ENCODE measurements at places on chromosomes 2 and 18.

GRCh38 chr2:45647986-45648520 is 3.4 kb upstream of the PRKCE start:
- DNase-seq: no peak

DNA sequence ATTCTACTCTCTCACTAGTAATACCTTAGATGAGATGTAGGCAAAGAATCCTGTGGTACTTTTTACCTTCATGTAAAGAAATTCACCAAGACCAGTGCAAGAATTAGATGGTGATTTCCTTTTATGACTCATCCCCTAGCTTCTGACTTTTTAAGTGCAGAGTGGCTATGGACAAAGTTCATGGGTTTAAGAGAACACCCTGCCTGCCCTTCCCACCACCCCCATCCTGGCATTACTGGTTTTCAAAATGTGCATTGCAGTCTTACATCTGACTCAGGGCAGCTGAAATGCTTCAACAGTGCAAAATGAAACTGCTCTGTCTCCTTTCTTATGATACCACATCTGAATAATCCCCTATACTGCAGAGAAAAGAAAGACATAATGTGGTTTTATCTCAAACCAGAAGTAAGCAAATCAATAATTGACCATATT is 22.6 kb downstream of the MAIP1 start:
- DNase-seq: no peak

DNA sequence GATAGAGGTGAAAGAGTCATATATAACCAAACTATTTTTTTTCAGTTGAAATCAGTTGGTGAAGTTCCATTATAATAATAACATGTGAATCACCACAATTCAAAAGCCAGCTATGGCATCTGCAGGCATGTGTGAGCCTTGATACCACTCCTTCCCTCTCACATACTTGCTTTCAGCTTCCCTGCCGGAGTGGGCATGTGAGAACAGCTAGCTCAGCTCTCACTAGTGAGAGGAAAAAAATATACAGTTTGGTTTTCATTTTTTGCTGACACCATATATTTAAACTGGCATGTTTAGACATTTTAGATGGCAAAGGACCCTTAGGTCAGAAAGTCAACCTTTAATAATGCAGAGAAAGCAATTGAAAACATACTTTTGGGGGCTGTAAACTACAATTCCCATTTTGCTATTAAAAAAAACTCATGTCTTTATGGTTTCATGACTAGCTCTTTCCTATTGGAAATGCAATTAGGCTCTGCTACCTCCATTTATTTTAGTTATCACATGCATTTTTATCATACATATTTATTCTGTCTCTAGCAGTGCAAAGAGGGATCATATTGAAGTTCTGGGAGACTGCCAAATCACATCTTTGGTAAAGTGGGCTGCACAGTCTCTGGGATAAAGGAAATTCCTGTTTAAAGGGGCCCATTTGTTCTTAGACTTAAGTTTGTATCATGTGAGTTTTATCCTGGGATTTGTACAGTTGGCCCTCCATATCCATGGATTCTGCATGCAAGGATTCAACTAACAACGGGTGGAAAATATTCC is 33.2 kb upstream of the SLC40A1 start:
- no peak for DNase-seq

DNA sequence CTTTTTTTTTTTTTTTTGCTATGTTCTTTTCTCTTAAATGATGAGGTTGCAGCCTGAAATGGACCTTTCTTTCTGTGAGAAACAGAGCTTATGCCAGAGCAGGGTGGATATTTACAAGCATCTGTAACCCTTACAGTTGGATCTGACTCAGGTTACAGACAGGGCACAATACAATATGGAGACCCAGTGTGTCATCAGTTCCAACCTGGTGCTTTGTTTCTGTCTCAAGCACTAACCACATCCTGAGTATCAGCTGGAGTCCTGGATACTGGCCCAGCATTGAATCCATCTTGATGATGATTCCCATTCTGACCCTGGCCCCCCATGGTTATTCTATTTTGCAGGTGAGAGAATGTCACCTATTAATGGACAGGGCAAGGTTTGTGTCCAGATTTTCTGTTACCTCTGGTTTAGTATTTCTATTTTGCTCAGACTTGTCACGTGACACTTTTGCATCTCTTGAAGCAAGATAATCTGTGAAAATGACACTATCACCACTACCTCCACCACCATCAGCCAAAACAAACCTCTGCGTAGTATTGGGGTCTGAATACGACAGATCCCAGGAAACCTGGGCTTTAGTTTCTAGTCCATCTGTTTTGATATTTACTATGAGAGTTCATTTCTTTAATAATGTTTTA is 174.0 kb downstream of the CCDC85A start:
- DNase-seq: no peak

- DNase-seq: no peak
These were observed 1.2 kb downstream of the TFPI start for GRCh38 chr2:187552828-187553681.

DNA sequence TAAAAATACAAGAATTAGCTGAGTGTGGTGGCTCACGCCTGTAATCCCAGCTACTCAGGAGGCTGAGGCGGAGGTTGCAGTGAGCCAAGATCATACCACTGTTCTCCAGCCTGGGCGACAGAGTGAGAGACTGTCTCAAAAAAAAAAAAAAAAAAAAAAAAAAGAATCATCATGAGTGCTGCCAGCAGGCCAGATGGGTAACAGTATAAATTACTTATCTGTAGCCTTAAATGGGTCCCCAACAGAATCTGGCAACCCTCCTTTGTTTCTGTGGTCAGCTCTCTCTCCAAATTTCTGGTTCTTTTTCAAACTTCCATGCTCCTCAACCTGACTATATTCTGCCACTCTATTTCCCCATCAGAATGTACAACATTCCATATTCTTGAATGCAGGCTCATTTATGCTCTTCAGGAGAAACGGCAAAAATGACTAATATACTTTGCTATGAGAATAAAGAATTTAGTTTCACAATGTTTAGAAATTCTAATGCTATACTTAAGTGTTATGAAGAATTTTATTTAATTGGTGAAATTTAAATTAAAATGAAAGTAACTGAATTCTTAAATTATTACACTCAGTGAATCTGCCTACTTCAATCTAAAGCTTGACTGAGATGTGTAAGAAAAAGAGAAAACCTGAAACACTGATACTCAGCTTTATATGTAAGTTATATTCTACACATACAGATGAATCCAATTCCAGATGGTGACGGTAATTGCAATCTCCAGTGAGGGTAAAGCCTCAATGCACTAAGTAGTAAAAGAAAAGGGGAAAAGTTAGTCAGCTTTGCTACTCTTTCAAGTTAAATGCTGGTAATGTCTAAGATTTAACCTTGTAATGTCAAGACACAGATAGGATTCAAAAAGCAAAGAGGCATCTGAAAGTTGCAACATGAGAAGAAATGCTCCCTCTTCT is 24.8 kb downstream of the LPIN2 start:
- no peak for DNase-seq

GRCh38 chr2:165651233-165651632 is 142.8 kb downstream of the GALNT3 start:
- DNase-seq: no peak

DNA sequence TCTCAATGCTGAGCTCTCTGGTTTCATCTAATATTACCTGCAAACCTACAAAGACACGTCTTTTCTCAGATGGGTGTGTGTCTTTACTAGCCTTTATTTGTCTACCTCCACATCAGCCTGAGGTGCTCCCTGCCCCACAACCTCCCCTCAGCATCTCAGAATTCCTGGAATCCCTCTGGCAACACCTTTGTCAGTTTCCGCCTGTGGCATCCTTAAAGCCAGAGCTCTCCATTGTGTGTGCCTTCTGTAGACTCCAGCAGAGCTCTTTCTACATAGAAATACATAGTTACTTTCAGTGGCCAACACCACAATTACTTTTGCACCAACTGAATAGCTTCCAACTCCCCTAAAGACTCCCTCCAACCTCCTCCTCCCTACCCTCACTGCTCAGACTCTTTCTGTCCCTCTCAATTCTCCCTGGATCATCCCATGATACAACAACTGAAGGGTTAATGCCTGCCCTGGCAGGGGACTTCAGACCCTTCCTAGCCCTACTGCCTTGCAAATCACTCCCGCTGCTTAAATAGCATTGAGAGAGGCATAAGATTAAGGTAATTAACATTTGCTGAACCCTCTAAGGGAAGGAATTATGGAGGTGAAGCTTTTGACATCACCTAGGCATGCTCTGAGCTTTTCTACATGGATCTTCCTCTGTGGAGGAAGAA is 39.6 kb upstream of the RMDN2 start:
- no peak for DNase-seq

DNA sequence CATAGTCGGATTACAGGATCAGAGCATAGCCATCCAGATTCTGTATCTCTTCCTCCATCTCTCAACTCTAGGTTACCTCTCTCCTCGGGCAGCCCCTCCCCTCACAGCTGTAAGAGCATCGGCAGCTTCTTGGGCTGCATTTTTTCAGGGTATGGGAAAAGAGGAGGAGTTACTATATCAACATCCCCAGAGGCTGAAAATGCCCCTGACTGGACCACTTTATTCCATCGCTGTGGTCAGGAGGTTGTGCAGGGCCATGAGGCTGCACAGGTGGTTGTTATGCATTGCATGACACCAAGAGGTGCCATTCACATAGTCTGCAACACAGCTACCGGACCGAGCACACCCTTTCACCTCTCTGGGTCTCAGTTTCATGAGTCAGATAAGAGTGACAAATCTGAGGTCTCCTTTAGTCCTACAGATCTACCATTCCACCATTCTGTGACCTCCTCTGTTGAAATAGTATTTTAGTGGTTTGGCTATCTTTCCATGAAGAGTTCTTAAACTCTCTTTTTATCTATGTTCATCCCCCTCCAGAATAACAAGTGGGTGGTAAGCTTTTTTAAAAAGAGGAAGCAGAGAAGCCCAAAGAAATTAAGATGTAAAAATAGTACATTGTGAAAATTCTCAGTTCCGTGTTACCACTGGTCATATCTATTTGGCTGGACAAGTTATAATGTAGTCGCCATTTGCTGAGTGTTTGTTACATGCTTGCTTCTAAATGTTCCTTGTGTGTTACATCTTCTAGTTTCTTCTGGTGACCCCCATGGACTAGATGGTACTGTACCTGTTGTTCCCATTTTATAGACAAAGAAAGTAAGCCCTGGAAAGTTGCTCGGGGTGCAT is 56.6 kb upstream of the SLC1A4 start:
- no peak for DNase-seq

- DNase-seq: no peak
These were observed 17.0 kb downstream of the TOGARAM2 start for GRCh38 chr2:28997847-28998735.

DNA sequence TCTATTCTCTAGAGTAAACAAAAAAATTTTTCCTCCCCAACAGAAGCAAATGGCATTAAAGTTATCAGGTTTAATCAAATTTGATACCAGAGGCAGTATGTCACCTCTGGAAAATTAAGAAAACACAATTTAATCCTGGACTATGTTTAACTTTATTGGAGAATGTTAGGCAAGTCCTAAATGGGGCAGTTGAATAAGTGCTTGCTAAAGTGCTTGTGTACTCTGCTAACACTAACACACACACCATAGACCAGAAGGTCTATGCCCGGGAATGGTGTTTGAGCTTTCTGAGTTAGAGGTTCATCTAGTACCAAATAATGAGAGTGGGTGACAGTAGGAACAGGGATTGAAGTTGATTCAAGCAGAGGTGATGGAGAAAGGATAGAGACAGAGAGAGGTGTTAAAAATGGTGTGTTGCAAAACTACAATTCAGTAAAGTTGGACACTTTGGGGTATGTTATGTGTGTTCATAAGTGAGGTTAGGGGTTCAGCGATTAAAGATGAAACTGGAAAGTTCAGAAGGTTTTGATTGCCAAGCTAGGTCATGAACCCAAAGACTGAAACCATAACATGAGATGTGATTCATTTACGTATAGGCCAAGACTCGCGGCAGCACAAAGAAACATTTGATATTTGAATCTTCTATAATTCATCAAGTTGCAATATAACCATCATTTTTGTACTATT is 40.5 kb upstream of the PEX13 start:
- DNase-seq: no peak

DNA sequence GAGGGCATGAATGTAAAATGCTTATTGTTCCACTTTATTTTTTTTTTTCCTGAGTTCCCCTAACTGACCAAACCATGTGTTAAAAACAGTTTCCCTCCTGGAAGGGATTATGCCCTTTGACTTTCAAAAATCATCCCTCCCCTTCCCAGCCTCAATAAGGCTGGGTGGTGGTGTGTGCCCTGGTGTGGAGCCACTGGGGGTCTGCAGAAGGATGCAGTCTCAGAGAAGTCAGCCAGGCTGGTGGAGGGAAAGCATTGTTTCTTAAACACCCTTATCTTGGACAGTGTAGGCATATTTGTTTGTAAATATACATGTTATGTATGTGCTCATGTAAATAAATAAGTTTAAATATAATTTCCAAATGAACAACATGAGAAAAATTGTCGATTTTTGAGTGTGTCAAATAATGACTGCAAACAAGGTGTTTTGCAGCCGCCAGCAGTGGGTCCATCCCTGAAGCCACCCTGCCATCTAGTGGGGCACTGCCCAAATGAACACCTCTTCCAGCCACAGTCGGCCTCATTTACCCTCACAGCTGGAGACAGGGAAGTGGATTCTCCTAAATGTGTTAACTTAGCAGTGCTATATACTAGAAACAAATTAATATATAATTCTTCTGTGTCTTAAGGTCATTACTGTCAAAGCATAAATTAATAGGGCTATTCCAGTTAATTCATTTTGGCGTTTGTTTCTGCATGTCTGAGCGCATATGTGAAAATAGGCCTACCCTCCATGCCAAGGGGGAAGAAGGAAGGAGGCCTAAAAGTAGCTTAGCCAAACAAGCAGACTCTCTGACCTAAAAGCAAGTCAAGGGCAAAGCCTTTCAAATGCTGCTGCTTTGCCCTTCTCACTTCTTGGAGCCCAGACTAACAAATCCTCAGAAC is 209.6 kb upstream of the PIK3C3 start:
- DNase-seq: no peak

DNA sequence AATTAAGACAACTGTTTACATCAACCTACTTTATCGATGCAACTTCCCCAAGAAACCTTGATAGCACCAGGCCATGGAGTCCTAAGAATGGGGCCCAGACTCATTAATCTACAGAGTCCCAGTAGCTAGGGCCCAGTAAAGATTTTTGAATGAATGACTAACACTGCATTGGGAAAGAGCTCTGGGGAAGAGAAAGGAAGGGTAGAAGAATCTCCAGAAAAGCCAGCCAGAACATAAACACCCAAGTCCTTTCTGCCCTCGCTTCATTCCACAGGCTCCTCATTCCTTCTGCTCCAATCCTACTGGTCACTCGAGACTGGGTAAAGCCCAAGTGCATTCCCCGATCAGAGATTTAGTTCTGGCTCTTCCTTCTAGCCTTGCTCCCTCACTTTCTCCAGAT is 44.3 kb downstream of the CYRIA start:
- DNase-seq: no peak

- no peak for DNase-seq
These were observed 15.5 kb upstream of the OTX1 start for GRCh38 chr2:63035169-63035568.

DNA sequence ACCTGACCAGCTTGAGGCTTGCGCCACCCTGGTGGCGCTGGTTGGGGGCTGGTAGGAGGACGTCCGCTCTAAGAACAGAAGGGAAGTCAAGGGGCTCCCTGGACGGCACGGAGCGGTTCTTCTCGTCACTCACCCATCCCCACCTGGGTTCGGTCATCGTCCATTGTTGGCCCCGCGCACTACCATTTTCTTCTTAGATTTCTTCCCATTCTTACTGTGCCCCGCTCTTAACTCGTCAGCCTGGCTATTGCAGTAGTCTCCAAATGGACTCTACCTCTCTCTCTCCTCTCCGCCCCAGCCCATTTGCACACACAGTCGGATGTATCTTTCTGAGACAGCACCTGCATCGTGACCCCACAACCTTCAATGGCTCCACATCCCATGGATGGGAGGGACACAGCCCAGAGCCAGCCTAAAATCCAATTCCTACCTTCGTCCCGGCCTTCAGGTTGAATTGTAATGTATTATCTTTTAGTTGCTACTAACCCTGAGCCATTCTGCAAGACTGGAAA is 814 bp upstream of the RAB1A start:
- DNase-seq: no peak

Data from stimulated activated CD4-positive, alpha-beta T cell treated with anti-CD3 and anti-CD28 coated beads, Interleukin-1b, Interleukin-23, amount 100 ng/mL, for 1 hour (primary cell).